ENCODE measurements at places on chromosomes 2 and 18.

DNA sequence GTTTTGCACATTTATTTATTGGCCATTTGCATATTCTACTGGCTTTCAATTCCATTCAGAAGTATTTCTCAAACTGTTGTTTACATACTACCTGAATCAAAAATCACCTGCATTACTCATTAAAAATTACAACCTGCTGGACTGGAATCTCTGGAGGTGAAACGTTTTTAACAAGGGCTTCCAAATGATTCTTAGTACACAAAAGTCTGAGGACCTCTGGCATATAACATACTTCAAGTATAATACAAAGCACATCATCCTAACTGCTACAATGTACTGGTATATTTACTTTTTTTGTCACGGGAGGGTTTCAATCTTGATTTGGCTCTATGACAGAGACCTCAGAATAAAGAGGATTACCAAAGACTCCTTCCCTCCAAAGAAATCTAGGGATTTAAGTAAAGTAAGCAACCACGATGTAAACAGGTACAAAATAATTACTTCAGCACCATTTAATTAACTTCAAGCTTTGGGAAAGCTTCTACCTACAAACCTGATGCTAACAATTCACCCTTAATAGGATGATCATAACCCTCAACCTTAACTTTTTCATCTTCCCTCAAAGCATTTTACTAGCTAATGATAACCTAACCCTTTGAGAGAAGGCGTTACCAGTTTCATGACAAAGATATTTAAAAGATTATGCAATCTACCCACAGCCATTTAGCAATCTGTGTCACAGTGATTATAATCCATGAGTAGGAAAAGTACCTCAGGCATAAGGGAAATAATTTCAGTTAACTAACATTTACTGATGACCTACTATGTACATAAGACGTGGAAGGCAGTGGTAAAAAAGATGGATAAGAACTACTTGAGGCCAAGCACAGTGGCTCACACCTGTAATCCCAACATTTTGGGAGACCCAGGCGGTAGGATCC lies 24.7 kb downstream of the ATAD2B start:
- no peak for DNase-seq

DNA sequence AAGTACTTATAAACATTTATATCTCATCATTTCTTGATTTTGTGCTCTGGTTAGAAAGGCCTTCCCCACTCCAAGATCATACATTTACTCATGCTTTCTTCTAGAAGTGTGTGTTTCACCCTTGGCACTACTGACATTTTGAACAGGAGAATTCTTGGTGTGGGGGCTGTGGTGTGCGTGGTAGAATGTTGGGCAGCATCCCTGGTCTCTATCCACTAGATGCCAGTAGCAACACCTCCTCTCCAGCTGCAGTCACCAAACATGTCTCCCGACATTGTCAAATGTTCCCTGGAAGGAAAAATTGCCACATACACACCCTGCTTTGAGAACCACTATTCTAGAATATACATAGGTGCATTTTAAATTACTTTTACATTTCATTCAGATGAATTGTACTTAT lies 8.7 kb upstream of the TGIF1 start:
- peak; percentile 2 for DNase-seq

- DNase-seq, result no peak
Measured at GRCh38 chr2:196988639-196989038, 62.1 kb upstream of the PGAP1 start.

DNA sequence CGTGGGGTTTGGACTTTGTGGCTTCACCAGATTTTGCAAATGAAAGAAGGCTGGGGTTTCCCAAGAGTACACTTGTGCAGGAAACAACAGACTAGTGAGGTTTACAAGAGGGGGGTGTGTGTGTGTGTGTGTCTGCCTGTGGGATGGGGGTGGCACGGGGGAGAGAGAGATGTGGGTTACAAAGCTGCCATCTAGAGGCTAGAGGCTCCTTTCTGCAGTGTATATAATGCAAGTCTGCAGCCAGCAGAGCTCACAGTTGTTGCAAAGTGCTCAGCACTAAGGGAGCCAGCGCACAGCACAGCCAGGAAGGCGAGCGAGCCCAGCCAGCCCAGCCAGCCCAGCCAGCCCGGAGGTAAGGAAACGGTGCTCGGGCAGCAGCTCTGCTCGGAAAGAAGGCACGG lies at the start of gene ACKR3:
Gene ACKR3, plus strand, starts transcription at position 253 of the 401 bp plus-strand sequence. CDS start 10,641 bp downstream, outside the sequence.
- peak; percentile 89 for DNase-seq

DNA sequence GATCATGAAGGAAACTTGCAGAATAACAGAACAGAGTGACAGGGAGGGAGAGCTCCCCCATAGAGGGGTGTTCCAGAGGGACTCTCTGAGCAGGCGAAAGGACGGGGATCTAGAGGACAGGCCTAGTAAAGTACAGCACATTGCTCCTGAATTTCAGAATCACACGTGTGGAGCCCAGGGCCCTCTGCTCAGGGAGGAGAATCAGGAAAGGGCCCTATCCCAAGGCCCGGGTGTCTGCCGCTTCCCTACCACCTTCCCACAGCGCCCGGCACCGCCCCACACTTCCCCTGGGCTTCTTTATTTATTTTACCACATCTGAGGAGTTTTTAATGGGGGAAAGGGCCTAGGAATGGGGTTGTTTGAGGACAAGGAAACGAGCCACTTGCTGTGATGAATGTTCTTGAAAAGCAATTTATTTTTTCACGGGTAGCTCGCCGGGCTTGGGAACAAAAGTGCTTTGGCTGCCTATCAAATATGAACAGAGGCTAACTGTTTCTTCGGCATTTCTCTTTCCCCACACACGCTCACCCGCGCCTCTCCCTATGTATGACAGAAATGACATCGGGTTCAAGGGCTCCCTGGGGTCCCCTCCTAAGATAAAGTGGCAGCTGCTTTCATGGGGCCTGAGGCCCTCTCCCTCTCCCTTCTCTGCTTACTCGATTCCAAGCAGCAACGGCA lies 79.3 kb upstream of the GLI2 start:
- DNase-seq, result no peak

DNA sequence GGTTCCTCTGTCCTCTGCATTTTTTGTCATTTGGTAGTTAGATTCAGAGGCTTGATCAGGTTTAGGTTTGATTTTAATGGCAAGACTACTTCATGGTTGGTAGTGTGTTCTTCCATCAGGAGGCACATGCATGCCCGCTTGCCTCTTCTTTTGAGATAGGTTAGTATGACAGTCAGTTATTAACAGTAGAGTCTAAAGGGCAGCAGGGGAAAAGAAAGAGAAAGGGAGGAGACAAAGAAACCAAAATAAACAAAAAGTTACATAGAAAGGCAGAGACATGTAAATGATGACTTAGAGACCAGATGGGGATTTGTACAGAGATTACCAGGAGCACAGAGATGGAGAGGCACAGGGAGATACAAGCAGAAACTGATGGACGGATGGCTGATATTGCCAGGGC lies 10.2 kb upstream of the RMP24 start:
- DNase-seq, result no peak
